ENCODE measurements at places on chromosomes 2 and 18. TPM values are rescaled to one million over a fixed set of nuclear protein-coding genes. Genes with fewer than 3 reads are reported as not detected.

Gene RIT2
- total RNA-seq: not detected

DNA sequence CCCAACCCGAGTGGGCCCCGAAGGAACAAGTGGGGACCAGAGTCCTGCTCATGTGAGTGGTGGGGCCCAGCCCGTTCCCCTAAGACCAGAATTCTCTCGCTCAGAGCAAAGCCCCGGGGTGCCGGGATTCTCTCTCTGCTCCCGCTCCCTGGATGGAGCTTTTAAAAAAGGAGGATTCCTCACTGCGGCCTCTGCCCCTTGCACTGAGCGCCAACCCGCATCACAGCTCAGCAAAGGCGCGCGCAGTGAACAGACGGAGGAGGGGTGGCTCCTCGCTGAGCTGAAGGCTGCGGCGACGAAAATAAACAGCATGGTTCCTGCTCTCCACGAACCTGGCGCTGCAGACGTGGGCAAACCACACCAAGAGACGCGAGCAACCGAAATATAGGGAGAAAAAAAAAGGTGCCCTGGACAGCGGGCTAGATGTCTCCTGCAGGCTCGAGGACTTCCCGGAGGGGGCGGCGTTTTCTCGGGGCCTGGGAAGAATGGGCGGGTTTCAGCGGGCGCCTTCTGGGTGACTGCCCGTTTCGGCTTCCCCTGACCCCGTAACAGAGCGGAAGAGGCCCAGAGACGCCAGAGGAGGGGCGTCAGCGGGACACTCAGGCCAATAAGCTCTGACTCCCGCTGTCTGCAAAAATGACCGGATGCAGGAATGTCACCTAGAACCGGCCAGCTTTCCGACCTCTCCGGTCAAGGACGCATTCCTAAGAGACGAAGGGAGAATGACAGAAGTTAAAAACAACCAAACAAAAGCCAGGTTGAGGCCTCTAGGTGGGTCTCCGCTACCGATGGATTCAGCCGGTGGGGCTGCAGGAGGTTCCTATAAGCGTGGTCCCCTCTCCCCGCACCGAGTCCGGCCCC, 819 bp upstream of the KLF11 start:
- H3K36me3 ChIP-seq: peaks cover 4% of the 10 kb centered on the region
- H3K27me3 ChIP-seq: no peaks in the 10 kb centered on the region
- peaks cover 42% of the 10 kb centered on the region for H3K4me1 ChIP-seq
- DNase-seq: peak; percentile 80
- H3K4me3 ChIP-seq: peak overlapping the region; percentile 15
- H3K27ac ChIP-seq: peak overlapping the region; percentile 97

DNA sequence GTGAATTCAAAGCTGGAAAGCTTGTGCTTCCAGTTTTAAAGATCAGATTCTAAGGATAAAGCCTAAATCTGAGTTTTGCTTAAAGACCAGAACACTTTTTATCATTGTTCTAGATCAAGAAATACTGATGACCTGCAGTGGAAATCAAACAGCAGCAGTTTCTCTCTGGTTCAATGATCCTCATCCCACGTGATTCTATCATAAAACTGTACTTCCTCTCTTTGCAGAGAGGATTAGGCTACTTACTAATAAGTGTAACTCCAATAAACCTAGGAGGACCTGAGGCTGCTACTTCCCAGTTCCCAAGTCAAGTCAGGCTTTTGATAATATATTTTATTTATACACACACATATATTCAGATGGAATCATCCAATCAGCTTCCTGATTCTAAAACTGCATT, 81.9 kb downstream of the TCF4 start:
- H3K27me3 ChIP-seq: no peaks in the 10 kb centered on the region
- DNase-seq: no peak
- no peaks in the 10 kb centered on the region for H3K4me1 ChIP-seq
- H3K36me3 ChIP-seq: no peaks in the 10 kb centered on the region
- no peak overlapping the region for H3K4me3 ChIP-seq

GRCh38 chr2:23619941-23620340, 235.0 kb downstream of the KLHL29 start:
- no peak overlapping the region for H3K4me3 ChIP-seq
- H3K36me3 ChIP-seq: no peaks in the 10 kb centered on the region
- DNase-seq: no peak
- H3K27ac ChIP-seq: no peak overlapping the region

Gene SRD5A2
- total RNA-seq: not detected

Gene PLGLB1
- 1.4 TPM for total RNA-seq

GRCh38 chr2:46518861-46519260, 39.5 kb downstream of the TMEM247 start:
- H3K4me1 ChIP-seq: no peaks in the 10 kb centered on the region
- H3K27me3 ChIP-seq: no peaks in the 10 kb centered on the region
- DNase-seq: no peak
- no peak overlapping the region for H3K27ac ChIP-seq
- no peak overlapping the region for H3K4me3 ChIP-seq

DNA sequence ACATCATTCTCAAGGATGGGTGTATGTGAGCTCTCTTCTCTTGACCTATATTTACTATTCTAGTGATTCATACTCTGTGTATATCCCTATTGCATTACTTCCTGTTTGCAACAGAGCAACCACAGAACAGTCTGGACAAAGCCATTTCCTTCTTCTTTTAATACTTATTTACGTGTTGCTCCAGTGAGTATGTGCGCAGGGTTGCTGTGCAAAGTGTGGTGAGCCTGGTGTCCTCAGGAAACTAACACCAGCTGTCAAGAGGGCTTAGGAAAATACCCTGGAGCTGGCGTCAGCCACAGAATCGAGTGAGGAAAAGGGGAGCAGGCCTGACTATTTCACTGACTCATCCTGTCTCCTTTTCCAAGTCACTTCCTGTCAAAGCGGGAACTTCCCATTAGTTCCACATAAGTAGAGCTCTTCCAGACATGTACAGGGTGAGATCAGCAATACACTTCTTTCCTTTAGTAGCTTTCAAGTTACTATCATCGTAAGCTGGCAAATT, 214.1 kb upstream of the COPS8 start:
- no peak overlapping the region for H3K4me3 ChIP-seq
- H3K27ac ChIP-seq: no peak overlapping the region
- H3K36me3 ChIP-seq: no peaks in the 10 kb centered on the region
- H3K4me1 ChIP-seq: no peaks in the 10 kb centered on the region
- DNase-seq: no peak

Gene TMEM198
- total RNA-seq: 4.6 TPM

DNA sequence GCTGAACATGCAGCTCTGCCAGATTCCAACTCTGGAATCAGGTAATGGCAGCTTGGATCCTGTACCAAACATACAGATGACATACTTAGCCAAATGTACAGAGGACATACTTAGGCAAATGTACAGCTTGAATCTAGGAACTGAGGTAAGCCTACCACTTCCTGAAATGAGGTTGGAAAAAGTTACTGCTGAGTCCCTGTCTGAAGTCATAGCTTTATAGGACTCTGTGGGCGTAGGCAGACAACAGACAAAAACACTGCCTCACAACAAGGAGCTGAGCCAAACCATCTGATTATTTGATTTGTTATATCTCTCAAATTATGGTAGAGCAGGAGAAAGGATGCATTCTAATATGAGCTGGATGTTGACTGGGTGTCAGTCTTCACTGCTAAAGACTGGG, 290.2 kb upstream of the TCF4 start:
- H3K36me3 ChIP-seq: no peaks in the 10 kb centered on the region
- no peaks in the 10 kb centered on the region for H3K4me1 ChIP-seq
- no peaks in the 10 kb centered on the region for H3K27me3 ChIP-seq
- DNase-seq: no peak

GRCh38 chr2:7437716-7438632, 520.8 kb downstream of the RNF144A start:
- H3K27me3 ChIP-seq: no peaks in the 10 kb centered on the region
- H3K36me3 ChIP-seq: no peaks in the 10 kb centered on the region
- H3K27ac ChIP-seq: no peak overlapping the region
- H3K4me1 ChIP-seq: no peaks in the 10 kb centered on the region
- no peak for DNase-seq

DNA sequence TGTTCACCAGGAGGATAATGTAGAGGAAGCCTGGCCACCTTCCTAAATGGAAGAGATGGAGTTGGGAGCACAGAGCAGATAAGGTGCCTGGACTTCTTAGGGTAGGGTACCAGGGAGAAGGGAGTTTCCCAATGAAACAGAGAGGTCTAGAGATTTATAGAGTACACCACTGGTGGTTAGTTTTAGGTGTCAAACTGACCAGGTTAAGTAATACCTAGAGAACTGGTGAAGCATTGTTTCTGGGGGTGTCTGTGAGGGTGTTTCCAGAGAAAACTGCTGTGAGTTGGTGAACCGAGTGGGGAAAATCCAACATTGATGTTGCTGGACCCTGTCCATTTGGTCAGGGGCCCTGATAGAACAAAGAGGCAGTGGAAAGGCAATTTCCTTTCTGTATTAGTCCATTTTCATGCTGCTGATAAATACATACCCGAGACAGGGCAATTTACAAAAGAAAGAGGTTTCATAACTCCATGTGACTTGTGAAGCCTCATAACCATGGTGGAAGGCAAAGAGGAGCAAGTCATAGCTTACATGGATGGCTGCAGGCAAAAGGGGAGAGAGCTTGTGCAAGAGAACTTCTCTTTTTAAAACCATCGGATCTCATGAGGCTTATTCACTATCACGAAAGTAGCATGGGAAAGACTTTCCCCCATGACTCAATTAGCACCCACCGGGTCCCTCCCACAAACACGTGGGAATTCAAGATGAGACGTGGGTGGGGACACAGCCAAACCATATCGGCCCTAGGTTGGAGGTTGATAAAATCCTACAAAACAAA, 260.8 kb downstream of the CBLN2 start:
- H3K27me3 ChIP-seq: no peaks in the 10 kb centered on the region
- H3K4me1 ChIP-seq: no peaks in the 10 kb centered on the region
- no peaks in the 10 kb centered on the region for H3K36me3 ChIP-seq
- no peak overlapping the region for H3K4me3 ChIP-seq
- DNase-seq: no peak
- no peak overlapping the region for H3K27ac ChIP-seq

DNA sequence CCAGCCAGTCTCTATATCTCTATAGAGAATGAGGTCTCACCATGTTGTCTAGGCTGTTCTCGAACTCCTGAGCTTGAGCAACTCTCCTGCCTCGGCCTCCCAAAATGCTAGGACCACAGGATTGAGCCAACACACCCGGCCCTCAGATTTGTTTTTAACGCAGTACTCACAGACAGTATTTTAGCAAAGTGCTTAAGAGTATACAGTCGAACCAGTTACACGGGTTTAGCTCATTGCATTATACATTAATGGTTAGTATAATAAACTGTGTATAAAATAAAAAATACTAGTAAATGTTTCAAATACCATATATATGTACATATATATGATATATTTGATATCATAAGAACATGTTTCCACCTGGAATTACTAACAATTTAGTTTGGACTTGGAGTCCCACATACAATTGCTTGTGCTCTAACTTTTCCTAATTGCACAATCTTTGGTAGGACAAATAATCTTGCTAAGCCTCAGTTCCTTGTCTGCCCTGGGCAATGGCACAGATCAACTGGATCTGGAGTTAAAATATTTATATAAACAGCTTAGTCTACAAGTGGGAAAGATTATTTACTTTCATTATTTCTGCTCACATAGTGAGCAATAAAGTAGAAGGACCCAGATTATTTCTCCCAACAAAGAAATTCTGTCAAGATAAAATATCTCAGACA, 508.9 kb upstream of the LRATD1 start:
- no peak overlapping the region for H3K27ac ChIP-seq
- no peaks in the 10 kb centered on the region for H3K36me3 ChIP-seq
- H3K4me1 ChIP-seq: peaks cover 3% of the 10 kb centered on the region

- H3K27me3 ChIP-seq: no peaks in the 10 kb centered on the region
- no peak for DNase-seq
- no peak overlapping the region for H3K27ac ChIP-seq
- H3K36me3 ChIP-seq: no peaks in the 10 kb centered on the region
Observed at GRCh38 chr2:187102381-187102780, 253.4 kb upstream of the ZSWIM2 start.

Gene SERPINB10
- total RNA-seq: not detected

DNA sequence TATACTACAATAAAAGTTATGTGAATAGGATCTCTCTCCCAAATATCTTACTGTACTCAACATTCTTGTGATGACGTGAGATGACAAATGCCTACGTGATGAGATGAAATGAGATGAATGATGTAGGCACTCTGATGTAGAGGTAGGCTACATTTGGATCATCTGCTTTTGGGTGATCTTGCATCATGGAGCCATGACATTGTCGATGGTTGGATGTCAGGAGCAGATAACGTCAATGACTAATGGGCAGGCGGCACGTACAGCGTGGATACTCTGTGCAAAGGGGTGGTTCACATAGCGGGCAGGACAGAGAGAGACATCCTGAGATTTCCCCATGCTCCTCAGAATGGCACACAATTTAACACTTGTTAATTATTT, 40.8 kb upstream of the PPP1R1C start:
- DNase-seq: no peak
- no peaks in the 10 kb centered on the region for H3K36me3 ChIP-seq
- no peaks in the 10 kb centered on the region for H3K27me3 ChIP-seq
- no peak overlapping the region for H3K4me3 ChIP-seq
- no peaks in the 10 kb centered on the region for H3K4me1 ChIP-seq

DNA sequence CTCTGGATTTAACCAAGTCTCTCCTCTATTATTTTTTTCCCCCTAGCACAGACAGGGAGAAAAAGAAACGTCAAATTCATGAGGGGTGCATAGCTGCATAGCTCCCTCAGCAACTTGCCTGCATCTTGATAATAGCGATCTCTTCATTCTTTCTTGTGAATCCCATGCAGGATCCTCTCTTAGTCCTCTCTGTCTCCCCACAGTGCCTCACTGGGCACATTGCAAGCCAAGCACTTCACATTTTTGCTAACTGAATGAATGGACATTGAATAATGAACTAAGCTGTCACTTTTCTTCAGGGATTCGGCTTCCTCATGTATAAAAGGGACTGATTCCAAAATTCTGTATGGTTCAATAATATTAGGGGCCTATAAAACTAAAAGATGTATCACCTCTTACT, 2.9 kb upstream of the EPB41L3 start:
- H3K4me1 ChIP-seq: no peaks in the 10 kb centered on the region
- no peaks in the 10 kb centered on the region for H3K27me3 ChIP-seq
- no peaks in the 10 kb centered on the region for H3K36me3 ChIP-seq
- DNase-seq: no peak
- H3K4me3 ChIP-seq: no peak overlapping the region

- H3K4me3 ChIP-seq: no peak overlapping the region
- DNase-seq: no peak
- H3K36me3 ChIP-seq: no peaks in the 10 kb centered on the region
- H3K27ac ChIP-seq: no peak overlapping the region
- no peaks in the 10 kb centered on the region for H3K4me1 ChIP-seq
Observed at GRCh38 chr2:38030635-38031355, 45.2 kb downstream of the CYP1B1 start.

Data from pancreas (tissue), 10 donors.